ENCODE measurements at places on chromosomes 6 and 20. TPM values are rescaled to one million over a fixed set of nuclear protein-coding genes. Genes with fewer than 3 reads are reported as not detected.

Gene GPX6
- polyA plus RNA-seq, result not detected

Gene STX11
- 0.15 TPM for polyA plus RNA-seq

DNA sequence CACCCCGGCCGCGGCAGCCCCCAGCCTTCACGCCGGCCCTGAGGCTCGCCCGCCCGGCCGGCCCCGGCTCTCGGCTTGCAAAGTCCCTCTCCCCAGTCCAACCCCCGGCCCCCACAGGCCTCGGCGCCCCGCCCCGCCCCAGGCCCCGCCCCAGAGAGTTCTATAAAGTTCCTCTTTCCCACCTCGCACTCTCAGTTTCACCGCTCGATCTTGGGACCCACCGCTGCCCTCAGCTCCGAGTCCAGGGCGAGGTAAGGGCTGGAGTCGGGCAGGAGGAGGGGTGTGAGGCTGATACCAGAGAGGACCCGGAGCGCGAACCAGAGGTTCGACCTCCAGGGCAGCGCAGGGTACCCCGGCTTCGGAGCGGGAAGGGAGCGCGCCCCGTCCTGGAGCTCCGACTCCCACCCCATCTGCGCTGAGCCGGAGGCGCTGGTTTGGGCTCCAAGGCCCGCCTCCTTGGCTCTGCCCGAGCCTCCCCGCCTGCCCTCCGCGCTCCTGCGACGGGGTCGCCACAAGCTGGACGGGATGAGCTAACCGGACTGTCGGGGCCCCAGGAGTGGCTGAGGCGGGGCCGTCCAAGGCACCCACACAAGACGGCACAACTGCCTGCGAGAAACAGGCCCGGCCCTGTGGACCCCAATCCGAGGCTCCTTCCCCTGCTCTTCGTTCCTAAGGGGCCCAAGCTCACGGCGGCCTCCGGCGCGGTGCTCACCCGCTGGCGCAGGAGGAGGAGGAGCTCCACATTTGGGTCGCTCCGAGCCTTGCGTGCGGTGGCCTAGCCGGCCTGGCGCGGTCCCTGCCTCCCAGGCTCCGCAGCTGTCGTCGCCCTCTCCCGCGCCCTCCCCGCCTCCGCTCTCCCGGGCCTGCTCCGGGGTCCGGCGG is at the start of gene IRF4:
IRF4 (plus strand) TSS at position 194 of the 882 bp plus-strand sequence. CDS start 1,401 bp downstream, outside the sequence.
- no peaks in the 10 kb centered on the region for H3K36me3 ChIP-seq
- no peak within 1 kb of the TSS for H3K4me3 ChIP-seq
- H3K4me1 ChIP-seq, result no peaks in the 10 kb centered on the region
- H3K27me3 ChIP-seq, result peaks cover 89% of the 10 kb centered on the region

DNA sequence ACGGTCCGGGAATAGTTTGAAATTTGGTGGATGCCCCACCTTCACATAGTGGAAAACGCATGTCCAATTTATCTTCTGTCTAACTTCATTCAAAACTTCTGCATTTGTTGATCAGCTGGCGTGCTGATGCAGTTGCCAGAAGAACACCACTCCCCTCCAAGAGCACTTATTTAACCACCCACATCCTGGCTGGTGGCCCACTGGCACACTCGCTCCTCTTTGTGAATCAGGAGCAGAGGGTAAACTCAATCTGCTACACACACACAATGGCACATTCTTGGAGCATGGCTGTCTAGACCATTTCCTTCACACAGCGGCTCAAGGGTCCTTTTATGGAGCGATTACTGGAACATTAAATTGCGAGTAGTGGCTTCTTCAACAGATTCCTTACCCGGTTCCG is 55.1 kb upstream of the CEP162 start:
- no peak for DNase-seq
- no peak overlapping the region for H3K27ac ChIP-seq
- H3K27me3 ChIP-seq, result no peaks in the 10 kb centered on the region
- H3K4me3 ChIP-seq, result no peak overlapping the region
- no peaks in the 10 kb centered on the region for H3K4me1 ChIP-seq

DNA sequence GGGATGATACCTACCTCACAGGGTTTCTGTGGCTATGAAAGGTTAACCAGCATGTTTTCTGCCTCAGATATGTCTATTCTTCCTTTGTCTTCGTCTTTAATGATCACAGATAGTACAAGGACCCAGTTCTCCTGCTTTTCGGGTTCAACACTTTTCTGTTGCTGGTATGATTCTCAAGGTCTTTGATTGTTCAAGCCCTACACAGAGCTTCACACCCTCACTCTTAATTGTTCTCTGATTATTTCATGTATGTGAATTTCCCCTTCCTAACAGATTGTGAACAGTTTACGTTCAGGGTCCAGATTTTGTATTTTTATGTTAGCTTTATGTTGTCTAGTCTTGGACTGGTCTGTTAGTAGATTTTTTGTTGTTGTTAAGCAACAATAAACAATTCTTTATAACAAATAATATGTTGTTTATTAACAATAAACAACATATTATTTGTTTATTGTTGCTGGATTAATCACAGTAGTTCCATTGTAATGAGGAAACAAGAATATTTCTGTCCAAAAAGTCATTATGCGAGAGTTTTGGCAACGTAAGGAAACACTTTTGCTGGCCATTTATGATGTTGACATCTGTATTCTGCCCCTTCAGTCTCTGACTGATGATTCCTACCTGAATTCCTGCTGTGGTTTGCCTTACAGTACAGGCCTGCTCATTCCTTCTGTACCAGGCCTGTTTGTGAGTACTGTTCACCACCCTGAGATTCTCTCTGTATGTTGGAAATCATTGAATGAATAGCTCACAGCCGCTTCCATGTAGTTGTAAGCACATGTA is 27.2 kb upstream of the TULP4 start:
- H3K4me3 ChIP-seq, result 0 out of 2 replicates have a peak overlapping the region, but pooled peaks have one; percentile 12
- H3K27me3 ChIP-seq, result no peaks in the 10 kb centered on the region
- H3K4me1 ChIP-seq, result peaks cover 8% of the 10 kb centered on the region
- peaks cover 15% of the 10 kb centered on the region for H3K36me3 ChIP-seq
- no peak for DNase-seq

DNA sequence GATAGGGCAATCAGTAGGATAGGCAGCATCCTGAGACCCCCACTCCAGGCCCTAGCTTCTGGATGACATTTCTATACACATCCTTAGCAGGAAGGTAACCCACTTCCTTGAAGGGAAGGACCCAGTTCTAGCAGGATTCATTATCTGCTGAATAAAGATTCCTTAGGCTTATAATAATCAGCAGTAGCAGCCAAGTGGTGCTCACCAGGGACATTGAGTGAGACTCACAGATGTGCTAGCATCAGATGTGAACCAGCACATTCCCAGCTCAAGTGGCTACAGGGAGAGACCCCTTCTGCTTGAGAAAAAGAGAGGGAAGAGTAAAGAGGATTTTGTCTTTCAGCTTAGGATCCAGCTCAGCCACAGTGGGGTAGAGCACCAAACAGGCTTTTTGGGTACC is 244.8 kb upstream of the UFL1 start:
- no peak overlapping the region for H3K27ac ChIP-seq
- DNase-seq, result no peak
- H3K27me3 ChIP-seq, result no peaks in the 10 kb centered on the region
- no peaks in the 10 kb centered on the region for H3K36me3 ChIP-seq
- peaks cover 4% of the 10 kb centered on the region for H3K4me1 ChIP-seq
